Progenitor cell of endocrine pancreas (in vitro differentiated cells): ENCODE measurements at places on chromosomes 12 and 14.

GRCh38 chr14:20998139-20998538 lies 954 bp upstream of the SLC39A2 start:
- DNase-seq: no peak

DNA sequence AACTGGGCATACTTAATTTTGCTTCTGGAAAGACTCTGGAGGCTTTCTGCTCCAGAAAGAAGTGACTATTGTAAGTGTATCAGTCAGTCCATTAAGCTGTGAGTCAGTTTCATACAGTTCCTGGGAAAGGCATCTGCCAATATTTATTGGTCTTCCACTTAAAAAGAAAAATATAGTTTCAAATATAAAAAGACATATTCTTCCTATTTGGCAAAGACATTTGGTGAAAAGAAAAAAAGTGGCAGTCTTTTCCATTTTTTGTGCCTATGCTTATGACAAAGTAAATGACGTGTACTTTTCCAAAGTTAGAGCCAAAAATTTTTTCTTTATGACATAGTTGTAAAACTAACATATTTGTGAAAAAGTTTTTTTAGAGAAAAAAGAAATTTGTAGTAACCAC lies 12.3 kb downstream of the TMEM30B start:
- DNase-seq: no peak

DNA sequence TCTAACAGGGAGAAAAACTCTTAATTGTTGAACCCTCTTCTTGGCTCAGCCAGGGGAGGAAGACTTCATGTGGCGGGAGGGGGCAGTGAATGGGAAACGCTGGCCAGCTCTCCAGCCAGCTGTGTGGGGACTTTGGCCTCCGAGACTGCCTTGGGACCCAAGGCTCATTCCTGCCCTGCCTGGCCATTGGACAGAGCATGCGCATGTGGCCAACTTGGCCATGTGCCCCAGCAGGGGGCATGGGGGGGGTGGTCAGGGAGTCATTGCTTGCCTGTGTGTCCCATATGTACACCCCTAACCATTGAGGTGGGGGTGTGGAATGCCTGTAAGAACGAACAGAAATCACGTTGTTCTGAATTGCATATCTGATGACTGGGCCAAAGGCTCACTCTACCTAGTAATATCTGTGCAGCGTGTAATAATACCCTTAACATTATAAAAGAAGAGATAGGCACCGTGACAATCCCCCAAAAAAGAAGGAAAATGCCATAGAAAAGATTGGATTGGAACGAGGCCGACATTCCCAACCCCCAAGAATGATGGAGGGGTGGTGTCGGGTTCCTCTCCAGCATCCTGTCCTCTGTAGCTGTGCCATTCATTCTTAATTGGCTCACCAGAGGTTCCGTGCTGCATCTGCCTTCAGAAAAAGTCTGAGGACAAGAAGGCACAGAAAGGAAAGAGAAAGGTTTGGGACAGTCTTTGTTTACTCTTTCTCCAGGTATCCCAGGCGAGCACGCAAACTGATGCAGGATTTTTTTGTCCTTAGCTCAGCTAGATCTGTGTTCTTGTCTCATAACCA lies 3.5 kb upstream of the FAR2 start:
- no peak for DNase-seq

GRCh38 chr12:6213969-6214368 lies 13.8 kb downstream of the CD9 start:
- no peak for DNase-seq

GRCh38 chr12:120887253-120888043 lies 16.7 kb downstream of the SPPL3 start:
- DNase-seq: no peak

DNA sequence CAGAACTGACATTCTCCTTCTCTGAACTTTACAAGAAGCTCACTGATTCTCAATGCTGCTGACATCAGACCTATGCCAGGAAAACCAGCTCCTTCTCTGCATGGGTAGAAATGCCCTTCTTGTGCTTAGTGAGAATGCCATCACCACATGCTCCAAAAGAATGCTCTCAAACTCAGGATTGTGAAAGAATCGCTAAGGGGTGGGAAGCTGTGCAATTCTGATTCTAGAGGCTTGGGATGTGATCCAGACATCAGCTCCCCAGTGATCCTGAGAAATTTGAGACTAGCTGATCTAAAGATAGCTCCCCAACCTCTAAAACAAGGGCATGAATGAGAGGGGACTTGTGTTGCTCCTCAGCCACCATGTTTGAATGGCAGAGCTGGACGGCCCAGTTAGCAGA lies 113.2 kb downstream of the DPF3 start:
- DNase-seq: no peak

GRCh38 chr12:54349679-54350078 lies 14.6 kb downstream of the GPR84 start:
- no peak for DNase-seq

DNA sequence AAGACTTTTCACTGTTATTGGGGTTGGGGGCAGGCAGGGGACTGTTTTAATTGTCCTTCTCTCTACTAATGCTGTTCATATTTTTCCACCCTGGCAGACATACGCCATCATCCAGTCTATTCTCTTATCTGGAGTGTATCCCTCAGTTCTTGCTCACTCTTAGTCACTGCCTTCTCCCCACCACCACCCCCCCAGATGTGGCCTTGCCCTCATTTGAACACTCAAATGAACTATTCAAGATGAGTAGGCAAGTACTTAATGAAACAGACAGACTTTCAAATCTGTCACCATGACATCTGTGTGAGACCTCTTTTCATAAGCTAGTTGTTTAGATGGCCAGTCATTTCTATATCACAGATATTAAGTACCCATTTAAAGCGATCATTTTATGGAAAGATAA lies 10.1 kb downstream of the NUDT4 start:
- no peak for DNase-seq
